Kasumi-1 (cell line): ENCODE measurements at places on chromosomes 6 and 20.

- no peak for DNase-seq
These were observed 44.6 kb downstream of the TULP4 start for GRCh38 chr6:158356586-158357546.

GRCh38 chr6:47152666-47153403 is 110.7 kb upstream of the ADGRF1 start:
- no peak for DNase-seq

GRCh38 chr6:147704691-147705090 is 196.2 kb downstream of the SAMD5 start:
- no peak for DNase-seq

DNA sequence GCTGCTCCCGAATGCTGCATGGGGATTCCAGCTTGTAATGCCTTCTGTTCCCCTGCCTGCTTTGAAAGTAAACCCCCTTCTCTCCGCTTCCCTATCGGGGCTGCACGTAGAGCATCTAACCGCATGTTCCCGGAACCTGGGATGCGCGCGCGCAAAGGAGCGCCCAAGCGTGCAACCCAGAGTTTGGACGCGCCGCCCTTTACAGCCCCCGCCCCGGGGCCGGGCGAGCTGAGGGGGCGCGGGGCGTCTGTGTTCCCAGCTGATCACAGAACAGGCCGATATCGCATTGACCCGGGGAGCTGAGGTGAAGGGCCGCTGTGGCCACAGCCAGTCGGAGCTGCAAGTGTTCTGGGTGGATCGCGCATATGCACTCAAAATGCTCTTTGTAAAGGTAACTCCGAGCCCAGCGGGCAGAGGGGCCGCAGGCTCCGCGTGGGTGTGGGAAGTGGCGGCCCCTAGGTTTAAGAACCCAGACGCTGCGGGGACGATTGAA is 1.4 kb downstream of the LAMP5 start:
- no peak for DNase-seq

DNA sequence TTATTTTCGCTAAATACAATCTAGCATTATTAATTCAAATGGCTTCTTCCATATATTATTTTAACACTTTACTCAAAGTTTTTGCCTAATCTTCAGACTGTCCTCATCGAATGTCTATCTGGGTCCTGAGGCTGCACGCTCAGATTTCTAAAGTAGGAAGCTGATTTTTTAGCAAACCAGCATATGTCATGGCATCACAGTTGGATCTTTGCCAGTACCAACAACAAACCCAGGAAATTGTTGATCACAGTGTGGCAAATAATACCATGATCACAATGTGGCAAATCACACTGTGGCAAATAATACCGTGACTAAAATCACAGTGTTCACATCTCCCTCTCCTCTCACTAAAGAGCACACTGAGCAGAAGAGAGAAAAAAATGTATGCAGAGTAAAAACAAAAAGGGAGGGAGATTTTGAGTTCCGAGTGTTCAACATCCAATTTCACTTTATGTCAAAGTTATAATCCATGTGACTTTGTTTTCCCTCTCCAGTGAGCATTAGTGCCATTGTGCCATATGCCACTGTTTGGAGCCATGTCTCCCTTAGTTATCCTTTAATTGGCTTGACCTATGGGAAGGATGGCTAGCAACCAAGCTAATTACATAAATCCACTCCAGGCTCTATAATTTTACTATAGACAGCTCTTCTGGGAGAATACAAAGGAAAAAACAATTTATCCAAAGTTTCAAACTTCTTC is 1059.6 kb downstream of the HACE1 start:
- DNase-seq: no peak
